ENCODE measurements at places on chromosomes 2 and 18. TPM values are rescaled to one million over a fixed set of nuclear protein-coding genes. Genes with fewer than 3 reads are reported as not detected.
A peak's percentile ranks its signal among the peaks of the same experiment; 100 is the strongest.

The BMP10 gene
- total RNA-seq, result not detected

The CD207 gene
- total RNA-seq, result not detected

The TTC21B gene
- 16.9 TPM for total RNA-seq

The PLA2R1 gene
- total RNA-seq, result 1.1 TPM

The ITPRID2 gene
- total RNA-seq, result 12.4 TPM

The ZNF519 gene
- total RNA-seq, result 32.1 TPM

The SLC14A1 gene
- not detected for total RNA-seq

The INSIG2 gene
- total RNA-seq, result 10.7 TPM

GRCh38 chr2:216492597-216493333, 5.9 kb upstream of the RPL37A start:
- H3K4me3 ChIP-seq, result no peak overlapping the region
- H3K4me1 ChIP-seq, result peaks cover 11% of the 10 kb centered on the region
- no peak overlapping the region for H3K27ac ChIP-seq
- no peak for DNase-seq
- no peaks in the 10 kb centered on the region for H3K27me3 ChIP-seq

DNA sequence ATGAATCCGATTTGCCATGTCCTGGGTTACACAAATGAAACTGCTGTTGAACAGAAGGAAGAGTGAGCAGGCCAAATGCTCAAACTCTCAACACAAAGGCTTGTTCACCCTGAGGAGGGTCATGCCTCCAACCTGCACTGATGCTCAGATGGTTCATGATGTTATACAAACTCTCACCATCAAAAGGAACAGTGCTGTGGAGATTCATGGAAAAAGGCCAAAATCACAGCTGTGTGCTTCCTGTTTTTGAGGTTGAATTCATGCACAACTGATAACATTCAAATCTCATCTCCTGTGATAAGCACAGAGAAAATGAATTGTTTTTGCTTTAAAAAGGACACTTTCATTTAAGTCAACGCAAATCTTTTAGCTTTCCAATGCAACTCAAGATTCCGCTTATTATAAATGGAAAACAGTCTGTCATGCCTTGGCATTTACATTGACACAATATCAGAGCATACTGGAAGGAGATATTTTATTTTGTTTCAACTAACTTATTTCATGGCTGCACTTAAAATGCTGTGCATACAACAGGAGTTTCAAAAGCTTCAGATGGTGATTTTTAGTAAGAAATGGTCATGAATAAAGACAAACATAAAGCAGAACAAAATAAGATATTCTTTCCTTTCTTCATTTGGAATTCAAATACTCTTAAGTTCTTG, 22.2 kb upstream of the TTN start:
- no peak for DNase-seq
- H3K27ac ChIP-seq, result no peak overlapping the region
- H3K4me1 ChIP-seq, result peaks cover 13% of the 10 kb centered on the region
- no peak overlapping the region for H3K4me3 ChIP-seq
- H3K36me3 ChIP-seq, result no peaks in the 10 kb centered on the region
- H3K27me3 ChIP-seq, result no peaks in the 10 kb centered on the region

GRCh38 chr2:8682719-8683667, 1.1 kb downstream of the ID2 start:
- peak overlapping the region; percentile 94 for H3K4me3 ChIP-seq
- H3K4me1 ChIP-seq, result peaks cover 40% of the 10 kb centered on the region
- H3K27ac ChIP-seq, result no peak overlapping the region
- H3K27me3 ChIP-seq, result peaks cover 33% of the 10 kb centered on the region

DNA sequence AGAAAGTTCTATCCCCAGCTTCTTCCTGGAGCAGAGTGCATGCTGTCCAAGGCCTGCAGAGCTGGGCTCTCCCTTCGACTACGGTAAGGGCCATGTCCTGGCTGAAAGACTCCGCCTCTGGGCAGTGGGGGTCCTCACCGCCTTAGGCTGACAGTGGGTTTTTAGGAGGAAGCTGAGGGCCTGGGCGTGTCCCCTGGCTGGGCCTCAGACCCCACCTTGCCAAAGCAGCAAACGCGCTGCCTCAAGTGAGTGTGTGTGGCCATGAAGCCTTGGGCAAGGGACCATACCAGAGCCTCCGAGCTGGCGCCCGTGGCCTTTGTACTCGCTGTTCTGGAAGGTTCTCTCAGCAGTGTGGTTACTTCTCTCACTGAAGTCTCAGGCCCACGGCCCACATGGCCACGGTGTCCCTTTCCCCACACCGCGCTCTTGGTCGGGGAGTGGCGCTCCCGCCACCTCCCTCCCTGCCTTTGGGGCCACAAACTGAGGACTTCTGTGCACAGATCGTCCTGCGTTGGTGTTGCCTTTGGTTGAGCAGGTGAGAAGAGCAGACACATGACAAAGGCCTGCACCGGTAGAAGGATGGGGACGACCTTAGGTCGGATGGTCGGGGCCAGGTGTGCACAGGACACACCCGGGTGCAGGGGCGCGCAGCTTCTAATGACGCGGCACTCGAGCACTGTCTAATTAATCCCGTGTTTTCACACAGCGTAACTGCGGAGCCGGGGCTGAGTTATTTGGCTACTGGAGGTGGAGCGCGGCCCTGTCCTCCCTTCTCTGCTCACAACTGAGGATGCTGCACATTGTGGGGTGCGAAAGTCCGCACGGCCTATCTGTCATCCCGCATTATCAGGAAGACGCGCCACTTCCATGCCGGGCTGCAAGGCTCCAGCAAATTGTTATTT, 121.6 kb downstream of the PTGR3 start:
- no peak for DNase-seq
- H3K27me3 ChIP-seq, result no peaks in the 10 kb centered on the region
- peaks cover 9% of the 10 kb centered on the region for H3K36me3 ChIP-seq
- 0 out of 2 replicates have a peak, but pooled peaks cover 5% of the 10 kb centered on the region for H3K4me1 ChIP-seq

- no peak overlapping the region for H3K27ac ChIP-seq
- no peak overlapping the region for H3K4me3 ChIP-seq
- H3K27me3 ChIP-seq, result peaks cover 3% of the 10 kb centered on the region
- H3K4me1 ChIP-seq, result no peaks in the 10 kb centered on the region
- peaks cover 54% of the 10 kb centered on the region for H3K36me3 ChIP-seq
These were observed 961.3 kb downstream of the SOCS6 start for GRCh38 chr18:71250191-71250590.

GRCh38 chr2:158255257-158255656, 153.6 kb downstream of the UPP2 start:
- no peak overlapping the region for H3K27ac ChIP-seq
- no peak overlapping the region for H3K4me3 ChIP-seq
- H3K36me3 ChIP-seq, result no peaks in the 10 kb centered on the region
- H3K4me1 ChIP-seq, result peaks cover 20% of the 10 kb centered on the region

DNA sequence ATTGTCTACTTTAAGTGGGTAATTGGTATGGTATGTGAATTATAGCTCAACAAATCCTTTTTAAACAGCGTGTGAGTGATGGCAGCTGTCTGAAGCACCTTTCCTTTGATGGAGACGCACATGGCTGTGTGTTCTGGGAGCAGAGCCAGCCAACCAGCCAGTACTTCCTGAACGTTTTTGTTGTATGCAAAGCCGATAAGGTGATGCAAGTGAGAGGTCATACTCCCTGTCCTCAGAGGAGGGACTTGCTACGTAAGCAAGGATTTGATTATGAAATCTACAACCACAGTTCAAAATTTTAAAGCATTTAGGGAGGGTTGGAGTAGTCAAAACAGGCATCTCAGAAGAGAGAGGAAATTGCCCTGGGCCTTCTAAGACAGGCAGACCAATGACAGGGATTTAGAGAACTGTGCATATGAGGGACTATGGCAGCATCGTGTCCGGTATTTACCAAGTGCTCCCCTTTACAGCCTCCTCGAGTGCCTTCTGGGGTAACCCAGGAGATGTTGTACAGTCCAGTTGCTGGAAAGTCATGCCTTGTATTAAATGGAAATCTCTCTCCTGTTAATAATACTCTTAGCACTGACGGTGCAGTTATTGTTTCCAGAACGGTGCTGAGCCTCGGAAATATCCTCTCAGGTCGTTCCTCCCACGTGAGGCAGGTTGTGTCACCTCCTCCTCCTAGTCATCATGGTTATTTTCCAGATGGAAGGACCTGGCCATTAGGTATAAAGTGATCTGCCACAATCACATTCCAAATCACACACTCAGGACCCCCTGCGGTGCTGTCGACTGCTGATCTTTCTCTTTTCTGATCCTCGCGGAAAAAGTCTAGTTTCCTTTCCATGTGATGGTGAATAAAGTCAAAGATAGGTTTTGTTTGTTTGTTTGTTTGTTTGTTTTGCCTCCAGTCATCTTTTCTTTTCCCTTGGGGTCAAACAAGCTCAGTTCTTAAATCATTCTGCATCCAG, 28.4 kb downstream of the ARHGEF4 start:
- H3K4me1 ChIP-seq, result peaks cover 5% of the 10 kb centered on the region
- DNase-seq, result no peak
- no peak overlapping the region for H3K27ac ChIP-seq
- no peaks in the 10 kb centered on the region for H3K27me3 ChIP-seq
- H3K36me3 ChIP-seq, result no peaks in the 10 kb centered on the region

DNA sequence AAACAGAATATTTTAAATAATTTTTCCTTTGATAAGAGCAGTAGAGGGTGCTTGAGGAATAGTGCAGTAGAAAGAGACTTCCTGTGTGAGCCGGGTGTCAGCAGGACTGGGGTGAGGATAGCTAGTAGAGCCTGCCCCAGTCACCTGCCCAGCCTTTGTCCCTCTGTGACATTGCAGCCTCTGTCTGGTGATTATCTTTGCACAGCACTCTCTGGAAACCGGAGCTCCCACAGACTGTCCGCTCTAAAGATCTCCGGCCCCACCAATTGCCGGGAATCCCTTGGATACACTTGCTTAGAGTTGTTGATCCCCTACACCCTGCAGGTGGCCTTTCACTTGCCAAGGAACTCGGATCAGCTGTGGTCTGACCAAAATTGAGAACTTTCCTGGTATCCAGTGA, 1081.3 kb upstream of the TMEFF2 start:
- no peaks in the 10 kb centered on the region for H3K27me3 ChIP-seq
- no peaks in the 10 kb centered on the region for H3K36me3 ChIP-seq
- no peak overlapping the region for H3K4me3 ChIP-seq
- peaks cover 7% of the 10 kb centered on the region for H3K4me1 ChIP-seq
- no peak for DNase-seq

DNA sequence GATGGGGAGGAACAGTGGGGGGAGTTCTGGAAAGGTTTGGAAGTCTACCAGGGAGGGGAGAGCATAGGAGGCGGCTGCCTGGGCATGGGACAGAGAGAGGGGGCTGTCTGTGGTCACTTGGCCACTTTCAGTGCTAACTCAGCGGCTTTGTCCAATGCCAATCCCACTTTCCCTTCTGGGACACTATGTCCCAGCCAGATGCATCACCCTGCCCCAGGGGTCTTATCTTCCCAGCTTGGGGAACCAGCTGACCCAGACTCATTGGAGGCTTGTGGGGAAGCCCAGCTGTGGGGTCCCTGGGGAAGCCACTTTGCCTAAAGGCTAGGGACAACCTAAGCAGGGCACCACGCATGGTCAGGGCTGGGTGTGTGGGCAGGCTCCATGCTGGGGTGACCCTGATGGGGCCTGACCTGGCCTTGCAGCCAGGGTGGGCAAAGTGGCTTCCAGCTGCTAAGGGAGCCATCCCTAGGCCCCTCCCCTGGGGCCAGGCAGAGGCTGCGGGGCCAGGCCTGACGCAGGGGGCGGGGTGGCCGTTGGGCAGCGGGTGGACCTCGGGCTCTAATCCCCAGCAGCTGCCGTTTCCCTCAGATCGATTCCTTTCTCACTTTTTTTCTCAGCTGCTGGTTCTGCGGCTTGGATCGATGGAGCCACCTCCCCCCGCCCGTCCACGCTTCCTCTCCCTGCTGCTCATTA, 1.6 kb upstream of the ASIC4 start:
- H3K27me3 ChIP-seq, result peaks cover 68% of the 10 kb centered on the region
- H3K27ac ChIP-seq, result no peak overlapping the region
- no peak for DNase-seq

- no peak overlapping the region for H3K4me3 ChIP-seq
These were observed 128.7 kb upstream of the CD302 start for GRCh38 chr2:159926695-159927094.

- H3K27ac ChIP-seq, result no peak overlapping the region
- peaks cover 36% of the 10 kb centered on the region for H3K36me3 ChIP-seq
- H3K27me3 ChIP-seq, result no peaks in the 10 kb centered on the region
- peaks cover 7% of the 10 kb centered on the region for H3K4me1 ChIP-seq
These were observed 3.5 kb downstream of the DNPEP start for GRCh38 chr2:219384083-219384713.
